ENCODE measurements at places on chromosomes 7 and 10.

DNA sequence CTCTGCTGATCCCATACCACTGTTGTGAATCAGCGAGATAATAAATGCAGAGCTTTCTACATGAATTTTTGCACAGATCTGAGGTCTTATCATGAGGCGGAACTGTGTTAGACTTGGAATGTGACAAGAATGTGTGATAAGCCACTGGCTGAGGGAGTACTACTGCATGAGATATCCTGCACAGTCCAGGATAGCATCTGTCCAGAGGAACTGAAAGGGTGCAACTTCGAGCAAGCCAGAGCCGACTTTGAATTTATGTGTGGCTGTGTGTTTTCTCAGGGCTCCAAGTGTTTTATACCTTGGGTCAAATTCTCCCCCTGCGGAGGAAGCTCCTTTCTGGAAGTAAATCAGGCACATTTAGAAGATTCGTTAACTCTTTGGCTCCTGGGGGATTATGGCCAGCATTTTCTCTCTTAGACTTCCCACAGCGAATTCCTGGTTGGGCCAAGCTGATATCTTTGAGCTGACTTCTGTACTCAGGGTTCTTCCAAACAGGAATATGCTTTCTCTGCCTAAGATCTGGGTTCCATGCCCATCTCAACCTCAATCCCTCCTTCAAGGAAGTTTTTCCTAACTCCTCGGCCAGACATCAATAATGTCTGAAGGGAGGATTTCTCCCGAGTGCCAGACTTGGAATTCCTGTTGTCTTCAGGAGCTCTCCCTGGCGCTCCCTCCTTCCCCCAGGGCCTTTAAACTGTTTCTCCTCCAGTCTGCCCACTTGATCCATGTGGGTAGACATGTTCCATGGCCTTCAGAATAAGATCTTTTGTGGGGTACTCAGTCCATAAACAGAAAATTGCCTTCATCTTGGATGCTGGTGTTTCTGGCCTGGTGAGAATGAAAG, 2.5 kb upstream of the MEST start:
- DNase-seq = no peak

- no peak for DNase-seq
Observed at GRCh38 chr10:60896810-60897209, 47.2 kb downstream of the RHOBTB1 start.

- no peak for DNase-seq
Observed at GRCh38 chr10:35463105-35463867, 127.0 kb downstream of the CCNY start.

DNA sequence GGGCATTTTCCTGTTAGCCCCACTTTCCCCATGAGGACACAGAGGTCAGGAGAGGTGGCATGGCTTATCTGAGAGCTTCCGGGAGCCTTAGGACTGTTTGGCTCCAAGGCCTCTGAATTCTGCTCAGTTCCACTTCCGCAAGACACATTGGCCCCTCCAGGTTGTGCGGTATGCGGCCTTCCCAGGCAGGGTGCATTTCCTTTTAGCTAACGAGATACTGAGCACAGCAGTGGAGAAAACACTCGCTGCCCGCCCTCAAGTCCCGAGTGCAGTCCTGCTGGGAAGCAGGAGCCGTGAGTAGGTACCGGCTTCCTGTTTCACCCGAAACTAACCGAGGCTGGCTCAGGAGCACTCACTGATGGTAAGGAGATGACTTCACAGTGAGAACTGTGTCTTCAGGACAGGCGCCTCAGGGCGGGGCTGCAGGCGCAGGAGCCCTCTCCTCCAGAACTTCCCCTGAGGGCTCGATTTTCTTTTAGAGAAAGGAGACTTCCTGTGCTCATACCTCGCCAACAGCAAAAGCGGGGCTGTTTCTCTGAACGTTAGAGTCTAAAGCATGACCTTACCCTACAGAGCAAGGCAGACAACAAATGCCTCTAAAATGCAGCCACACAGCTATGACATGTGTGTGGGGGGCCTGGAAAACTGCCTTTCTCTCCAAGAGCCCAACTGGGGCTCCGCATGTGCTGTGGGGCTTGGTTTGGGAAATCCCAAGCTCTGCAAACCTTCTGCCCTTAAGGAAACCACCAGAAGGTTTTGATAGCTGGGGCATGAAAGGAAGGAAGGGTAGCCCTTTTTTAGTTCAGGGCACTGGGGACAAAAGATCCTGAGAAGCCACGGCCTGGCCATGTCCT, 25.9 kb downstream of the RGS10 start:
- no peak for DNase-seq

- no peak for DNase-seq
Observed at GRCh38 chr7:134365341-134366054, 48.8 kb upstream of the SLC35B4 start.

DNA sequence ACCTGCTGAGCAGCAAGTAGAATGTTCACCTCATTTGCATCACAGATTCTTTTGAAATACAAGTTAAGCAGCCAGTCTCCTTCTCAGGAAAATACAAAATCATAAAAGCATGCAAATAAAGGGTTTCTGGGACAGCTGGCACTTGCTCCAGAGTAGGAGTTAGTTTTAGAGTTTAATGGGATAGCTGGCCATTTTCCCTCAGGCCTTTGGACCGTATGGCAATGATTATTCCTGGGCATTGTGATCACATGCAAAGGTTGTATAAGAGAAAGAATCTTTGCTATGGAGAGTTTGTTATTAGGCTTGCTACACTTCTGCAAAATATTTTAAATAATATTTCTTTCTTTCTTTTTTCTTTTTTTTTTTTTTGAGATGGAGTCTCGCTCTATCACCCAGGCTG, 240.8 kb downstream of the CDK14 start:
- no peak for DNase-seq
